ENCODE measurements at places on chromosomes 5 and 9.

- no peak for ATAC-seq
Observed at GRCh38 chr9:93648836-93649235, 72.5 kb downstream of the PHF2 start.

GRCh38 chr5:72702881-72703434, 113.5 kb upstream of the TNPO1 start:
- ATAC-seq, result no peak

DNA sequence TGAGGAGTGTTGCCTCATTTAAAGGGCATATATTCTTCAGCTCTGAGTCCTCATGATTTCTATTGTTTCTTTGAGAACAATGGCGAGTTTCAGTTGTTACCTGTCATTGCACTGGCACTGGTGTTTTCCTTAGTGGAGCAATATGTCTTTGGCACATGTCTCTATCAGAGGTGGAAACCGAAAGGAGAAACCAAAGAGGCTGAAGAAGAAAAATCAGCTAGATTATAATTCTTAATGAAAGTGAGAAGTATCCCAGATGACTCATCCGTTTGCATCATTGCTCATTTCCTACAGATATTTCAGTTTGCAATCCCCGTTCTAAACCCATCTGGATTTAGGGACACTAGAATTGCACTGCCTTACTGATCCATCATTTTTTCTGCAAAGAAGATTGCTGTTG, 324.6 kb downstream of the TMEM232 start:
- ATAC-seq, result no peak

- no peak for ATAC-seq
Observed at GRCh38 chr5:168654211-168654721, 75.1 kb upstream of the PANK3 start.

- no peak for ATAC-seq
Observed at GRCh38 chr9:120611690-120612068, 31.7 kb upstream of the CDK5RAP2 start.

DNA sequence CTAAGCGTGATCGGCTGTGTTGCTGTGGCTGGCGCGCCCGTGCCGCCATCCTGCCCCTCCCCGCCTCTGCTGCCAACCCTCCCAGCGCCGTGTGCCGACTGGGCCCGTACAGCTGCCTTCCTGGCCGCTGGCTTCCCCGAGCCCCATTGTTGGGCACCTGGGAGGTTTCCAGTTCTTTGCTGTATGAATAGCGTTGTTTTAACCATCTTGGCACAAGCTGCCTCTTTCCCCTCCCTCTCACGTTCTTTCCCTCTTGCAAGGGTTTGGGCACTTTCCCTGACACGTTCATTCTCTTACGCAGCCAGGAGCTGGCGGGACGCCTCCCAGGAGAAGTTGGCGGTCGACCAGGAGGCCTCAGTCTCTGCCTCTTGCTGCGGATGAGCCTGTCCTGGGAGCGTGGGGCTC, 43.1 kb upstream of the RXRA start:
- ATAC-seq, result peak; percentile 68

GRCh38 chr5:88792144-88792840, 90.7 kb downstream of the MEF2C start:
- no peak for ATAC-seq

Measured in esophagus mucosa (tissue), 1 donor.